GM23248 (cell line): ENCODE measurements at places on chromosomes 13 and 19. TPM values are rescaled to one million over a fixed set of nuclear protein-coding genes. Genes with fewer than 3 reads are reported as not detected.

The PCP2 gene
- polyA plus RNA-seq: not detected in 2 replicates

The TEX101 gene
- not detected in 2 replicates for polyA plus RNA-seq

The CEACAM8 gene
- polyA plus RNA-seq: not detected in 2 replicates

- DNase-seq: peak; percentile 60
Measured at GRCh38 chr13:50126263-50126992, 111.2 kb downstream of the KCNRG start.

GRCh38 chr13:43132911-43133310 is 109.5 kb downstream of the DNAJC15 start:
- no peak for DNase-seq

DNA sequence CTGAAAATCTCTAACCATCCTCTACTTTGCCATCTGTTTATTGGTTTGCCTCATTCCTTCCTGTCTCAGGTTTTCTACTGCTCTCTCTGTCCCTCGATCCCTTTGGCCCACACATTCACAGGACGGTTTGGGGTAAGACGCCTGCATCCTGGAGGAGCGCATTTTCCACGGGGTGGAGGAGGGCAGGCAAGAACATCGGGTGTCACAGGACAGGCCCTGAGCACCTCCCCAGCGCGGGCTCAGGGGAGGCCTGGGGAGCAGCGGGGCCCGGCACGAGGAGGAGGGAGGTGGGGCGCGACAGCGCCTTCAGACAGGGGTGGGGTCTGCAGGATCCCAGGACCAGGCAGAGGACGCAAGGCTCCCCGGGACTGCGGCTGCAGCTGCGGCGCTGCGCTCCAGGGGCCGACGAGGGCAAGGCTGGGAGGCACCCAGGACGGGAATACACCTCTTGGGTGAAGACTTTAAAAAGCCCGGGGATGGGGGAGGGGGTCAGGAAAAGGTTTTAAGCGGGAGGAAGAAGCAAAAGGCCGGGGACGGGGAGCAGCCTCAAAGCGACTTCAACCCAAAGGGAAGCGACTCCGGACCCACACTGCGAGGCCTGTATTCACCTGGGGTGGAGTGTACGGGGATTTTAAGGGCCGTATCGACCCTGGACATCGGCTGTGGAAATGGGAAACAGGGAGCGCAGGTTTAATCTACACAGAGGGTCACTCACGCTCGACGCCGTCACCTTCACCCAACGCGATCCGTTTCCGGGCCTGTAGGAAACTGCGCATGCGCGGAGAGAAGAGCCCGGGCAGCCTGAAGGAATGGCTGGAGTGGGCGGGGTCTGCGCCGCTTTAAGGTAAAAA is at the start of gene ZNF415:
Gene ZNF415, minus strand, starts transcription at position 770 of the 851 bp plus-strand sequence. CDS start 10,234 bp downstream, outside the sequence.
- DNase-seq: peak; percentile 96

DNA sequence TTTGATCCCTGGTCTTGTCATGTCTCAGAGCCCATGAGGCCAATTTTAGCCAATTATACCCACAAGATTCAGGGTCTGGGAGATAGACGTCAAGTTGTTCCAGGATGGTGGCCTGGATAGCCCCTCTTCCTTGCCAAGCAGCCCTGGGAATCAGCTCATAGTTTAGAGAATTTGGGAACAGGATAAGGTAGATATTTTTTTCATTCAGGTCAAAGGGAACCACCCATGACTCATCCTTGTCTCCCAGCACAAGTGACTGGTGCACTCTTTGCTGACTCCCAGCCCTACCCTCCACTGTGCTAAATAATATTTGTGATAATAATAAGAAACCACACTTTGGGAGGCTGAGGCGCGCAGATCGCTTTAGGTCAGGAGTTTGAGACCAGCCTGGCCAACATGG is 17.1 kb upstream of the S1PR4 start:
- peak; percentile 67 for DNase-seq

DNA sequence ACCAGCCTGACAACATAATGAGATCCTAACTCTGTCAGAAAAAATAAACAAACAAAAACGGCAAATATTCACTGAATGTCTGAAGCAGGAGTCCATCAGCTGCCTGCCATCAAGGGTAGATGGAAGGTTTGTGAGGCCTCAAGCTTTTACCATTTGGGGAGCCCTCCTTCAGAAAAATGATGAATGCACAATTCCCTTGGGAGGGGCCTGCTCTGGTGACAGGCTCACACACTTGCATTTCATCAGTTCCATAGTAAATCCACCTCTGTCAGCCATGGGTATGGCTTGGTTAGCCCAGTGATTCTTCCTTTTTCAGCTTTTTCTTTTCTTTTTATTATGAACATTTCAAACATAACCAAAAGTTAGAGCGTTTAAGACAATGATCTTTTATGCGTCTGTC is 26.3 kb upstream of the KATNAL1 start:
- no peak for DNase-seq

The ZNF575 gene
- polyA plus RNA-seq: 3.1 and 3.9 TPM in 2 replicates

DNA sequence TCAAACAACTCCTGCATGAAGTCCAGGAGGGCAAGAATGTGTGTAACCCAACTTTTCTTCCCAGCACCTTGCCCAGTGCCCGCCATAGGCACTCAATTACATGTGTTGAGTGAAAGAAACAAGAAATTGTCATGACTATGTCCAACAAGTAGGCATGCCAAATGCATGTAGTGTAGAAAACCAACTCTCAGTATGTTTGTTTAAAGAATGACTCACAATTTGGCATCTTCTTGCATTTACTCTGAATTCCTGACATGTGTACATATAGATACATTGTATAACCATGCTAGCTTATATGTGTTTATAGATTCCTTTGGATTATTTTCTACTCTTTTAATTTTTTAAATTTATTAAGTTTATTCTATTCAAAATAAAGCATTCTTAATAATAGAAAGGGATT is 305.0 kb downstream of the EFNB2 start:
- DNase-seq: peak; percentile 31

DNA sequence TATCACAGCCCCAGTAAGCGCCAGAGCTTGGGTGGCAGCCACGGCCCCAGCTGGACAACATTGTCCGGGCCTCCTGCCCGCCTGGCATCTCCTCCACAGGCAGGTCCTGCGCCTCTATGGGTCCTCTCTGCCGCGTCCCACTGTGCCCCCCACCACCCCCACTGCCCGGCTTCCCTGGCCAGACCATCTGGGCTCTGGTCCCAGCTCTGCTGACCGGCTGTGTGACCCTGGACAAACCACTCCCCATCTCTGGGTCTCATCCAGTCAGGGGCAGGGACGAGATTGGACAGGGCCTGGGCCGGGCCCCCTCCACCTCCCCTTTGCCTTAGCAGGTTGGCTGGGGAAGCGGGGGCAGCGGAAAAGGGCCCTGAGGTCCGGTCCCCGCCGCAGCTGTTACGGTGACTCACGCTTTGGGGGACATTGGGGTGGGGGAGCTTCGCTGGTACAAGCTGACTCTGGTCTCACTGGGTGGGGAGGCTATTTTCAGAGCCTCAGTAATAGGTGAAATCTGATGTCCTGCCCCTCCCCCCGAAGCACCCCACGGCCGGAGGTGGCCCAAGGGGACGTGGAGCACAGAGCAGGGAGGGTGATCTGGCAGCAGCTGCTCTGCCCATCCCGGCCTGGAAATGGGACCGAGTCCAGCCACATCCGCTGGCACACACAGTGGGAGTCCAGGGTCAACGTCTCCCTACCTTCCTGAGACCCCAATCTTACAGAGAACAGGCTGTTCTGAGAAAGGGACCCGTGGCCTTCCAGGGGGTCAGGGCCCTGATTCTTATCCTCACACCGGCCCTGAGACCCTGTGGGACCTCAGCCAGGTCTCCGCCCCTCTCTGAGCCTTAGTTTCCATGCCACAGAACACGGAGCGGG is 9.1 kb downstream of the NFIC start:
- peak; percentile 63 for DNase-seq

DNA sequence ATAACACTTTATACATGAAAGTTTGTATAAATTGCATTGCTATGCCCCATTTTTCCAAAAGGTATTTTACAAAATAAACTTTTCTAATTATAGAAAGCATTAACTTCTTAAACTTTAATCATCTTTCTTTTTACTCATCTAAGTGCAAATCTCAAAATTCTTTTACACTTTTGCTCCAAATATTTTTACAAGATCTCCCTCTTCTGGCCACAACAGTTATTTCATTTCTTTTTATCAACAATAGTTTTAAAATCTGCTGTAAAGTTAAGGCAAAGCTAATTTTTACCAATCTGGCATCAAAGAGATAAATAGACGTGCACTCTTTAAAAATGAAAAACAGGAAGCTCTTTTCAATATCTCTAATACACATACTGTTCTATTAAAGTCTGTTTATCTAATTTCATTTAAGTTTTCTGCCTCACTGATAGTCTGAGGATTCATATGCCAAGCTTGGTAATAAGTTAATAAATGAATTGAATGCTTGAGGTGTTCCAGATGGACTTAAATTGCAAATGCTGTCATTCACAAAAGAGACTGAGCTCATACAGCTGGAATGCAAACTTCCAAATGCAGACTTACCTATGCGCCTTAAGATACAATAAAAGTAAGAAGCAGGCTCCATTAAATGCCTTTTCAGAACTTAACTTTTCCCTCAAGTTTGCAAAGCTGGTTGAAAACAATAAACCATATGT is 583.0 kb upstream of the ATXN8OS start:
- peak; percentile 1 for DNase-seq

GRCh38 chr13:39385621-39386231 is 217.3 kb downstream of the LHFPL6 start:
- DNase-seq: no peak

The ZSWIM4 gene
- polyA plus RNA-seq: 0.35 and 0.81 TPM in 2 replicates

GRCh38 chr13:28322256-28322905 is 172.5 kb downstream of the FLT1 start:
- DNase-seq: peak; percentile 28

The ZNF729 gene
- not detected in 2 replicates for polyA plus RNA-seq

- no peak for DNase-seq
Measured at GRCh38 chr13:25561812-25562211, 190.0 kb downstream of the ATP8A2 start.

DNA sequence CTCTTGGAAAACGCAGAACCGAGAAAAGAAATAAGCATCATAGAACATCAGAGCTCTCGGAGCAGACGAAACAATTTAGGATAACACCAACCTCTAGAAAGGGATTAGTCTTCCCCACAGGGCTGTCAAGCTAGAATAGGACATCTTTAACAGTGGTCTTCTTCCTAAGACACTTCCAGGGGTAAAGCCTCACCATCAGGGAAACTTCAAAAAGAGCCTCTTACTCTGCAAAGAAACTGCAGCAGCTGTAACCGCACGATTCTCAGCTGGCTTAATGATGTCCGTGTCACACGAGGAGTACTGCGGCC is 642 bp downstream of the ZNF571 start:
- DNase-seq: no peak

DNA sequence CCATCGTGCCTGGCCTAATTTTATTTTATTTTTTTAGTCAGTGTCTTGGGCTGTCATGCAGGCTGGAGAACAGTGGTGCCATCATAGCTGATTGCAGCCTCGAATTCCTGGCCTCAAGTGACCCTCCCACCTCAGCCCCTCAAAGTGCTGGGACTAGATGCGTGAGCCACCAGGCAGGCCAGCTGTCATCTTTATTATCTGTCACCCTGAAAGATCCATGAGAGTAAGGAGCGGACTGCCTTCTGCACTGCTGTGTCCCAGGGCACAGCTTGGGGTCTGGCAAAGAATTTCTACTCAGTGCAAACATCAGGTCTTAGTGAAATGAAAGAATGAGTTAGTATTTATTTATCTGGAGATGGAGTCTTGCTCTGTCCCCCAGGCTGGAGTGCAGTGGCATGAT is 9.5 kb upstream of the TLE5 start:
- no peak for DNase-seq

The DACT3 gene
- 0.63 and 0.66 TPM in 2 replicates for polyA plus RNA-seq

The FUT3 gene
- polyA plus RNA-seq: not detected in 2 replicates

GRCh38 chr13:27551562-27551961 is 68.8 kb downstream of the LNX2 start:
- no peak for DNase-seq
